Midbrain (tissue), 1 donor: ENCODE measurements at places on chromosomes 11 and 22.

- DNase-seq = no peak
Measured at GRCh38 chr11:123316003-123316402, 114.1 kb upstream of the GRAMD1B start.

DNA sequence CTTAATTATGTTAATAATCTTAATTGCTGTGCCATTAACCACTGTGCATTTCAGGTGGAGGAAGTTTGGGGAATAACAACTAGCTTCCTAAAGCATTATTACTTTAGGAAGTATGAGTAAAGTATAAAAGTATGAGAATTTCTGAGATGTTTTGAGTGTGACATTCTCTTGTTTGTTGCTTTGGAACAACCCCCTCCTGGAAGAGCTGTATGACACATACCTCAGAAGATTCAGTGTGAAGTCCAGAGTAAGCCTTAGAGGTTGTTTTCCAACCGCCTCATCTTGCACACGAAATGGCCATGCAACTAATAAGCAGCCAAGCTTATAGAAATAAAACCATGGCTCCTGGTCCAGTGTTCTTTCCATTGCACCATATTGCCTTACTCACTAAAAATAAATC is 21.7 kb downstream of the CCDC81 start:
- no peak for DNase-seq

GRCh38 chr11:122229481-122230384 is 113.7 kb upstream of the BLID start:
- DNase-seq = peak; percentile 48

GRCh38 chr11:112270551-112271180 is 10.0 kb upstream of the PLET1 start:
- DNase-seq = no peak

DNA sequence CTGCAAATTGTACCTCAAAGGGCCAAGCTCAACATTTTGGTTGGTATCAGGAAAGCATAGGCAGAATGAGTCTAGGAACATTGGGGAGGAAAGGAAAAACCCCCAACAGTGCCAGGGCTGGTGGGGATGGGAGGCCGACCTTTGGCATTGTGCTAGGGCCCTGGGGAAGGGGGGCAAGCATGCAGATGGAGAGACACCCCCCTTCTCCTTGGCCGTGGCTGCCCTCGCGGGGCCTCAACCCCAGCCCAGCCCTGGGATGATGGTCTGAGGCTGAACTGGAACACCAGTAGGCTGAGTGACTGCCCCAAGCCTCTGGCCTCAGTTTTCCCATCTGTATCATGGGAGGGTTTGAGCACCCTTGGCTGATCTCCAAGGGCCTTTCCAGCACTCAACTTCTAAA is 40.0 kb downstream of the GDPD5 start:
- no peak for DNase-seq

GRCh38 chr22:45526281-45526680 is 23.6 kb downstream of the FBLN1 start:
- no peak for DNase-seq
